NCI-H526 treated with DMSO at 0.1 percent for 48 hours (cell line): ENCODE measurements at places on chromosomes 7 and 10.
A peak's percentile ranks its signal among the peaks of the same experiment; 100 is the strongest.

DNA sequence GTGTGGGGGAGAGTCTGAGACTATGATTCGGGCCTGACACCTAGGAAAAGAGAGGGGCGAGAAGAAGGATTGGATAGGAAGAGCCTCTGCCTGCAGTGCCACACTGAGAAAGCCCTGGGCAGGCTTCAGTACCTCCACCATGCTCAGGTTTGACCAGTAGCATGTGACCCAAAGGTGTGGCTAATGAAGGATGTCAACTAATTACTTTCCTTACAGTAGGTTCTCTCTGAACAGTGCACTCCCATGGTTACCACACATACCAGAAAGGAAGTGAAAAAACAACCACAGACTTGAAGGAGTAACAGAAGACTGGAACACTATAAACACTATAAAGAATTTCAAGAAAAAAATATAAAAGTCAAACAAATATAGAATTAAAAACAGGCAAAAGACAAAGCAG is 46.2 kb downstream of the SEM1 start:
- no peak for DNase-seq

DNA sequence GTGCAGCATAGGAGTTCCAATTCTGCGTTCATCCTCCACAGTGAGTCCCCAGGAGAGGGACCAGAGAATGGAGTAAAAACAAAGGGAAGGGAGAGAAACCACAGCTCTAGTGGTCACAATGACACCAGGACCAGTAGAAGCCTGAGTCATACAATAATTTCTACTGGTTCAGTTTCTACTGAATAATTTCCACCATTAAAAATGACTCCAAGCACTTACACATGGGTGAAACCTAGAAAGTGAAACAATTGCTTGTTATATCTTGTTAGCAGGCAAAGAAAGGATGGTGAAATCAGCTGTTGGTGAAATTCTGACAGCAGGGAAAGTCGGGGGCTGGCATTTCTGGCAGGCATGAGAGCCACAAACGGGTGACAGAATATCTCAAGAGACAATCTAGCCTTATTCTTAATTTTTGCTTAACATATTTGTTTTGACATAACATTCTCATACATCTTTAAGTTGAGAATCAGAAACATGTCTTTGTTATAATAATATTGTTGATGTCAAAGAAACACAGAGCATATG is 1065.8 kb upstream of the C7orf33 start:
- no peak for DNase-seq

DNA sequence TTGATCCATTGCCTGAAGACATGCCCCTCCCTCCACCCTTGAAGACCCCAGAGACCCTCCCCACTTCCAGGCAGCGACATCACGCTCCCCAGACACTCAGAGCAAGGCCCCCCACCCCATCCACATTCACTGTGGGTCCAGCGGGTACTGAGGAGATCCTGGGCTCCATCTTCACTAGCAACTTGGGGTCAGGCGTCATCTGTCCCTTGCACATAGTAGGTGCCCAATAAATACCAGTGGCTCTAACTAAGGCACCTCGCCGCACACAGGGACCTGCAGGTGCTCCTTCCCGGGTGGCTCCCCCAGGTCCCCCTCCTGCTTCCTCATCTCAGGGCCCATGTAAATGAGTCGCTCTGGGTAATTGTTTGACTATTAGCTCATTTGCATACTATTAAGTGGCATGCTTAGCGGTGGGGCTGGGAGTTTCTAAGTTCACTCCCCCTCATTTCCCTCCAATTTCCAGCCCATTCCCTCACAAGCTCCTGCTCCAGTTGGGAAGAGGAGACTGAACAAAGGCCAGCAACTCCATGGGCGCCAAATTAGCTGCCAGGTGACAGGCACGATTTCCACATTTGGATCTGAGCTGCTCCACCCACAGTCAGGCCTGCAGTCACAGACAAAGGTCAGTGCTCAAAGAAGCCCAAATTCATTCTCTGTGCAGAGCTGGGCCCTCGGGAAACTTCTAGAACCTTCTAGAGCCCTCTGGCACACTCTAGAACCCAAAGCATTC is 29.7 kb downstream of the EBF3 start:
- no peak for DNase-seq

- no peak for DNase-seq
Measured at GRCh38 chr10:20142311-20142710, 326.1 kb downstream of the PLXDC2 start.

DNA sequence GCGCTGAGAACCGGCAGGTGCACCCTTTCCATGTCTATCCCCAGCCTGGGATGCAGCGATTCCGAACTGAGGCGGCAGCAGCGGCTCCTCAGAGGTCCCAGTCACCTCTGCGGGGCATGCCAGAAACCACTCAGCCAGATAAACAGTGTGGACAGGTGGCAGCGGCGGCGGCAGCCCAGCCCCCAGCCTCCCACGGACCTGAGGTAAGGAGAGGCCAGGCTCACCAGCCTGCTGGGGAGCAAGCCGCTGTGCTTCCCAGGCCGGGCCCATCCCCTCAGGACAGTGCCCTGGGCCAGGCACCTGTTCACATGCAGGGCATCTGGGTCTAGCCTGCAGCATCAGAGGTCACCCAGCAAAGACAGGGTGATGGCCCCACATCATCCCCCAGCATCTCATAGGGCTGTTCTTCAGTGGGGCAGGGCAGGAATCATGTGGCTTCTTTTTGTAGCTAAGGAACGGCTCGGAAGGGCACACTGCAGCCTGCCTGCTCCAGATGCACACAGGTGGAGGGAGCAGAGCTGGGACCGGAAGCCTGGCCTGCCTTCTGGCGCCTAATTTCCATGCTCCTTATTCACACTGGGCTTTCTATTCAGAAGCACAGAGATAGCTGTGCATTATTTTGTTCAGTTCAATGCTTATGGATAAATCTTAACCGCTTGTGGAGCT is 18.9 kb downstream of the BAG3 start:
- DNase-seq: peak; percentile 4
